ENCODE measurements at places on chromosomes 12 and 14. TPM values are rescaled to one million over a fixed set of nuclear protein-coding genes. Genes with fewer than 3 reads are reported as not detected.

DNA sequence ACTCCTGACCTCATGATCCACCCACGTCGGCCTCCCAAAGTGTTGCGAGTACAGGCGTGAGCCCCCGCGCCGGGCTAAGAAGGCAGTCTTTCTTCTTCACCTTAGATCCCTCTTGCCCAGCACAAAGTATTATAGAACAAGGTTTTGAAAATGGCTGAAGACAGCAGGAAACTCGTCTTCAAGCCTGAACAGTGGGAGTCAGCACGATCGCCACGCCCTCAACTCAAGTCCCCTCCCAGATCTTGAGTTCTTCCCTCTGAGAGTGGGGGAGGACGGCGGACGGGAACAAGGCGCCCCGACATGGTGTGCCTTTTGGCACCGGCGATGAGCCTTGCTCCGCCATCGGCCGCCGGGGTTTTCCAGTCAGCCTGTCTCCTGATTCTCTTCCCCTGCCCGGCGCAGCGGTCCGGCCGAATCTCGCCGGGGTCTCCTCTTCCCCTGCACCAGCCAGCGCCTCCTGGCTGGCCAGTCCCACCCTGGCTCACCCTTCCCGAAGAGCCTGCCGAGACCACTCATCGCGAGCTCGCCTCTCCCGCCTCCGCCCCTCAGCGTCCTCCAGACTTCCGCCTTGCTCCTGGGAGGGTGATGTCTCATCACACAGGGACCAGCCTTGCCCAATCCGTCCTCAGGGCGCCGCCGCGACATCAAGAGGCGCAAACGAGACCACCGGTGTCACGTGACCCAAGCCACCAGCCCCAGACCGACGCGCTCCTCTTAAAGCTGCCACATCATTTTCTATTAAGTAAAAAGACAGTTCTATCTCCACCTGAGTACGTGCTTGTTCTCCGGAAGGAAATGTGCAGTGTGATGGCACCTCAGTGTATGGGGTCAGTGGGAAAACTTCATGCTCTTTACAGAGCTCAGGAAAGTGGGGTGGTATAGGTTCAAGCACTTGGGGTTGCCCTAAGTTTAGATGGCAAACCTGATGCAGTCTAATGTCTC is at the start of gene CHMP4A:
Gene CHMP4A, minus strand, starts transcription at position 565 of the 942 bp plus-strand sequence. Its CDS starts 49 bp downstream, at position 516.
- DNase-seq: peak; percentile 98

SLC38A4 gene
- 1.2 TPM for total RNA-seq

GRCh38 chr12:104352106-104352713 is 48.7 kb downstream of the EID3 start:
- peak; percentile 75 for DNase-seq

- no peak for DNase-seq
These were observed 193.3 kb downstream of the TMEM117 start for GRCh38 chr12:44029194-44029593.

DNA sequence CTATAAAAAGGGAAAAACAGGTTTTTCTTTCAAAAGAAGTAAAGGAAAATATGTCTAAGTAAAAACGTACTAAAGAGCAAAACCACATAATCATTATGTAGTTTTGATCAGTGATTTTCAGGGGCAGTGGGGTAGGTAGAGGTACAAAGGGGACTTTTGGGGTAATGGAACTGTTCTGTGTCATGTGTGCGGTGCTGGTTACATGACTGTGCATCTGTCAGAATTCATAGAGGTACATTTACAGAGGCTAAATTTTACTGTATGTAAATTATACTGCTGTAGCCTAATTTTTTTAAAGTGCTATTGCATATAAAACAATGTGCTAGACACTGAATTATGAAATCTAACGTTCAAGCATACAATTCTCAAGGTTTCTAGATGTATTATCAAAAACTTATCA is 2.0 kb downstream of the ESR2 start:
- DNase-seq: no peak

- no peak for DNase-seq
These were observed 179.2 kb downstream of the CCDC91 start for GRCh38 chr12:28369483-28369882.
